Stimulated activated CD4-positive, alpha-beta T cell treated with anti-CD3 and anti-CD28 coated beads, Interleukin-1b, Interleukin-23, amount 100 ng/mL, for 1 hour (primary cell): ENCODE measurements at places on chromosomes 5 and 9.

GRCh38 chr5:135991429-135991828, 36.6 kb upstream of the LECT2 start:
- no peak for DNase-seq

- no peak for DNase-seq
These were observed 189.0 kb downstream of the SEC61B start for GRCh38 chr9:99411068-99411467.

DNA sequence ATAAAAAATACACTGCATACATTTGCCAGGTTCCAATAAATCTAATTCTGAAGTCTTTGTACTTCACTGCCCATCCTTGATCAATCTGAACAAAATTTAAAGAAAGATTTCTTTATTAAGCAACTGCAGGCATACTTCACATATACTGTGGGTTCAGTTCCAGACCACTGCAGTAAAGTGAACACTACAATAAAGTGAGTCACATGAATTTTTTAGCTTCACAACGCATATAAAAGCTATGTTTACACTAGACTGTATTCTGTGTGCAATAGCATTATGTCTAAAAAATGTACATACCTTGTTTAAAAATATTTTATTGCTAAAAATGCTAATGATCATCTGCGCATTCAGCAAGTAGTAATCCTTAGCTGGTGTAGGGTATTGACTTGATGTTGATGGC, 52.1 kb downstream of the SSBP2 start:
- no peak for DNase-seq

GRCh38 chr5:81313278-81313677, 11.9 kb downstream of the ZCCHC9 start:
- DNase-seq = no peak
